Activated T-helper 1 cell treated with anti-CD3 and anti-CD28 coated beads, Interleukin-12 subunit alpha, Interleukin-12 subunit beta, Interleukin-2, Interleukin-4 antibody, amounts not matched to agents 30 ng/mL and 10 ng/mL and 1 ng/mL, durations not matched to agents 14 hours and 24 hours and 36 hours (primary cell): ENCODE measurements at places on chromosomes 2 and 18.

DNA sequence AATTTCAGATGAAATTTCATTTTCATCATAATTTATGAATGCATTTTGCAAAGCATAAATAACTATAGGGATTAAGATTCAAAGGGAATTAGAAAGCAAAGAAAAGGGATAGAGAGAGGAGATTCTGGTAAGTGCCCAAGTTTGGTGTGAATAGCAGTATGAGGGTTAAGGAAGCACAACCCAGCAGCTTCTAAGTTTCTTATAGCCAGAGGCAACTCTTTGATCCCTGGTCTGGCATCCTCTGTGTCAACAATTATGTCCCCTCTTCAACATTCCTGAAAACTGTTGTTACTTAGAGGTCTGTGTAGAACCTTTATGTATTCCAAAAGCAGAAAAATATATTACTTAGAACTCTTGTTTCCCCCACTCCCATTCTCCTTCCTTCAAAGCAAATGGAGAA lies 171.6 kb upstream of the SATB2 start:
- no peak for DNase-seq

GRCh38 chr2:62204998-62205496 lies 9.1 kb downstream of the B3GNT2 start:
- DNase-seq, result no peak

GRCh38 chr2:208541461-208541988 lies 134.9 kb downstream of the PTH2R start:
- DNase-seq, result no peak

GRCh38 chr18:61950371-61950770 lies 57.6 kb upstream of the RNF152 start:
- DNase-seq, result no peak

DNA sequence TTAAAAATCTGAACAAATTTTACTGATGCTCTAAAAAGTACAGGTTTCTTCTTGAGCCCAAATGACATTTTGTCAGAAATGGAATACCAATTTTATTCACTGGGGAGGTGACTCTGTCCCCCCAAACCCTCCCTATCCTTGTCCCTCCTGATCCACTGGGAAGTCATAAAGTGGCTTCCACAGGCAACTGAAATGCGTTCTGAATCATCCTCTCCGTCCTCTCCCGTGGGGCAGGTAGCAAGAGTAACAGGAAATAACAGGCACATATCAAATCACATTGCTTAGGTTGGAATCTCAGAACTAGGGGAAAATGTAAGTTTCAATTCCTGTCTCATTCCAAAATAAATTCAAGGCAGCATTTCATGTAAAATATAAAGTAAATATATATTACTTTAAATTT lies 44.5 kb downstream of the MYL12B start:
- DNase-seq, result no peak

DNA sequence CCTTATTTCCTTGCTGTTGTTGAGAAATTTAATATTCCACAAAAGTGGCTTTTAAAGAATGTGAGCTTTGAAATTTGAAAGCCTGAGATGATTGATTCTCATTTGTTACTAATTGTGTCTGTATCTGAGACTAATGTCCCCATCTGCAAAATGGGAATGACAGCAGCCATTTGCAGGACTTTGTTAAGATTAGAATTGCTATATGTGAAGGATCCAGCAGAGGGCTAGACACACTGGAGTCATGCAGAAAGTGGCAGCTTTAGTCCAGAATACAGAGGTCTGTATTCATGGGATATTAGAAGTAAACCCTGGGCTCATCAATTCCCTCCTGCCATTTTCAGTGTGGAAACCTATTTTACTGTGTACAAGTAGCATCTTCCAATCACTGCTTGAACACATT lies 296.5 kb upstream of the GYPC start:
- DNase-seq, result no peak

DNA sequence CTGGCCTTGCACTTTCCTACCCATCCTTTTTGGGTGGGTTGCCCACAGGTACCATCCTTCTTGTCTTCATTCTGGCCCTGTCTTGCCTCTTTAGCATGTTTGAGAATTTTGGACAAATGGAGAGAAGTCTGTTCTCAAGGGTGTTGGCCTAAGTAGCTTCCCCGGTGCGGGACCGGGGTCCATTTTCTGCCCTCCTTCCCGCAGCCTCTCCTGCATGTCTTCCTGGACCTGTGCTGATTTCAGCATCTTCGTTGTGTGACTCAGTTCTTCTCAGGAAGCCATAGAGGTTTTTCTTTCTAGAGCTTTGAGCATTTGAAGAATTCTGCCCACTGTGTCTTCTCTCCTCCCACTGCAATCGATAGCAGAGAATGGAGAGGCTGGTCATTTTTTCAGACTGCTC lies 172.7 kb downstream of the SH3RF3 start:
- no peak for DNase-seq

- peak; percentile 35 for DNase-seq
These were observed 128.0 kb downstream of the ARL4C start for GRCh38 chr2:234368861-234369261.

GRCh38 chr2:16693854-16694253 lies 28.2 kb upstream of the CYRIA start:
- no peak for DNase-seq

DNA sequence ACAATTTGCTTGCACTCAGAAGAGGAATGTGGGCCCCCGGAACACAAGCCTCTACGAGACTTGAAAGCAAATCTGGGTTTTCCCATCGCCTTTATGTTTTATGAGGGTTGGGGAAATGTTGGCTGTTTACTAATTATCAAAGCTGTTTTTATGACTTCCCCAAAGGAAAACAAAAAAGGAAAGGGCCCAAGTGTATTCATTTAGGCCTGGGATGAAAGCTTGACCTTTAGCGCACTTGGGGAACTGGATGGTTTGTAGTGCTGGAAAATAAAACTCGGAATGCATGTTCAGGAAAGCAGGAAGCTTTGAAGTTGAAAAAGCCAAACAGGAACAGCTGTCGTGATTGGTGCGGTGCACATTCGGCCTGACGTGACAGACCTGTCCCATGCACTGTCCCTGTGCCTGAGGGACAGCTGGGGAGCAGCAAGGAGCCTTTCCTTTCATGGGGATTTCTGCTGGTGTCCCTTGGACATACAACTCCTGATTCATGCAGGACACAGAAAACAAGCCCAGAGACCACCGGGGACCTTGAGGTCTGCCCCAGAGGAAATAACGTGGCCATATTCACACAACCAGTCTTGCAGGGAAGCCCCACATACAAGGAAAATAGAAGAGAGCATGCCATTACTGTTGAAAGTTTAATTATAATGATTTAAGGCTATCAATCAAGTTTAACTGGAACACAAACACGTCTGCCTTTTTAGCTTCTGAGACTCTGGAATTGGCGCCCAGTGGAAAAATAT lies 169.7 kb upstream of the APCDD1 start:
- DNase-seq, result no peak

GRCh38 chr2:66840321-66841002 lies 405.5 kb downstream of the MEIS1 start:
- no peak for DNase-seq

GRCh38 chr18:80168982-80169381 lies 59.9 kb downstream of the ADNP2 start:
- DNase-seq, result no peak
